SK-N-DZ (cell line): ENCODE measurements at places on chromosomes 1 and 21.

GRCh38 chr1:209207126-209207700 lies 376.3 kb upstream of the CAMK1G start:
- no peak for DNase-seq

DNA sequence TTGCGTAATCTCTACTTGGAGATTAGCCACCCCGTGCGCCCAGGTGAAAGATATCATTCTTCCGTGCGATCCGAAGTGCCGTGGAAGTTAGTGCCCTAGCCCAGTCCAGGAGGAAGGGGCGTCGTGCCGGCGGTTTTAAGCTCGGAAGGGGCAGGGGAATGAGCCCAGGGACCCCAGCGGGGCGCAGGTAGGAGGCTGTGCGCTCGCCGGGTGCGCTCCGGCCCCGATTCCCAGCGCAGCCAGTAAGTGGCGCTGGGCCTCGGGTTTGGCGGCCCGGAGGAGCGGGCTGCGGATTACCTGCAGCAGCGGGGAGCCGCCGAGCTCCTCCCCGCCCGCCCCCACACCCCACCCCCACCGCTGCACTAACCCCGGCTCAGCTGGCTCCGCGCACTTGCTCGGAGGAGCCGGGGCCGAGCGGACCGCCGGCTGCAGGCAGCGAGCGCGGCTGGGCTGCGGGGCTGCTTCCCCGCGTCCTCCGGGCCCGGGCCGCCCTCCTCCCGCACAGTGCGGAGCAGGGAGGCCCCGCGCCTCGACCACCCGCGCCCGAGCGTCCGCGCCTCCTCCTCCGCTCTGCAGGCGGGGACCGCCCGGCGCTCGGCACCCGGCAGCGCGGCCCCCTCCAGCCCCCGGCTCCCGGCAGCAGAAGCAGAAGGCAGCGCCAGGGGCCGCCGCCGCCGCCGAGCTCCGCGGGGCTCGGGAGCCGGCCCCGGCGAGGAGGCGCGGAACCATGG lies at the start of gene RYR2:
RYR2 (plus strand) TSS at position 390 of the 731 bp plus-strand sequence; CDS start at position 728, 338 bp downstream.
- DNase-seq: peak; percentile 52

DNA sequence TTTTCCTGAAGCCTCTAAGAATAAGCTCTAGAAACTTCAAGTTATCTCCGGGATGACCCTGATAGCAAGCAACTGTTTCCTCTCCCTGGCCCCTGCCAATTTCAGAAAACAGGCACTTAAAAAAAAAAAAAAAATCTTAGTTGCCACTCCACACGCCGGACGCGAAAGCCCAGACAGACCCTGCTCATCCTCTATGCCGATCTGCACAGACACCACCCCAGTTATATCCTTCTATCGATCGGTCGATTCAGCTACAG lies 1.7 kb downstream of the ANP32E start:
- no peak for DNase-seq

DNA sequence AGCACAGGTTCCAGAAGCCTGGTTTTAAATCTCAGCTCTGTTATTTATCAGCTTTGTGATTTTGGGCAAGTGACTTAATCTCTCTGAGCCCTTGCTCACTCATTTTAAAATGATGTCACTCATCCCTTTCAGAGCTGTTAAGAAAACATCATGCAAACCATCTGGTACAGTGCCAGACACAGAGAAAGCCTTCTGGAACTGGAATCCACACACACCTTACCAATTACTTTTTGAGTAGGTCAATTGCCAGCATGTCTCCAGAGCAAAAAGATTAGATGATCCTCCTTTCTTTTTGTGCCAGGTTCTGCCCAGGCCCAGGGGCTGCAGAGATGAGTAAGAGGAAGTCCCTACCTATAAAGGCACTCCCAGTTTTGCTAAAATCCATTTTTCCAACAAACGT lies 61.3 kb downstream of the ROR1 start:
- DNase-seq: no peak

DNA sequence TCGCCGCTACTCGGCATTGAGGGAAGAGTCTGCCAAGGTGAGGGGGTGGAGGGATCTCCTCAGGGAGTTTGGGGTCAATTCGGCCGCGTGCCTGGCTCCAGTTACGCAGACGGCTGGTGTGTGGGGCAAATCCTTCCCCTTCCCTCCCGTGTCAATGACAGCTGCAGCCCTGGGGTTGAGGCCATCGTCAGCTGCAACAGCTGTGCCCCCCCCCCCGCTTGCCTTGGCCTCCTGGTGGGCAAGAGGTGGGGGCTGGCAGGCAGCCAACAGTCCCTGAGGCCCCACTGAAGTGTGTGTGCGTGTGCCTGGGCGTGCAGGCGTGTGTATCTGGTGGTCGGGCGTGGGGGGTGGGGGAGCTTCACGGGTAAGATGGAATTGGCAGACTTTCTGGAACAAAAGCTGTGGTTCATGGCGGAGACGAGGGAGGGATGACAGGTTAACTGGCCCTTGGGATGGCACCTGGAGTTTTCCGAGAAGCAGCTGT lies 25.6 kb downstream of the PPFIA4 start:
- peak; percentile 27 for DNase-seq

- peak; percentile 8 for DNase-seq
Measured at GRCh38 chr1:37890378-37891014, 31.1 kb upstream of the MTF1 start.
